ENCODE measurements at places on chromosomes 2 and 18. TPM values are rescaled to one million over a fixed set of nuclear protein-coding genes. Genes with fewer than 3 reads are reported as not detected.

Gene DNAH6
- total RNA-seq: 0.30 TPM

Gene FAM136A
- 17.7 TPM for total RNA-seq

Gene CHN1
- 18.3 TPM for total RNA-seq

Gene CRYGC
- not detected for total RNA-seq

Gene SCG2
- 0.20 TPM for total RNA-seq

Gene GREB1L
- total RNA-seq: 4.2 TPM

Gene NAT8
- not detected for total RNA-seq

Gene CPLX4
- total RNA-seq: not detected

All from skin of body (tissue), 3 donors.